ENCODE measurements at places on chromosomes 16 and 17. TPM values are rescaled to one million over a fixed set of nuclear protein-coding genes. Genes with fewer than 3 reads are reported as not detected.

Gene MED13
- total RNA-seq: 33.2 TPM

Gene CLEC3A
- total RNA-seq: not detected

Gene ADAD2
- 0.19 TPM for total RNA-seq

Gene DUSP3
- 175 TPM for total RNA-seq

Gene RNF43
- total RNA-seq: 5.5 TPM

Gene PTX4
- total RNA-seq: 0.24 TPM

All from right atrium auricular region (tissue), 2 donors.